Mesenchymal stem cell (in vitro differentiated cells and primary cell): ENCODE measurements at places on chromosomes 4 and X.

- no peak overlapping the region for H3K27ac ChIP-seq
- no peak for DNase-seq
- H3K4me1 ChIP-seq: no peaks in the 10 kb centered on the region
- no peaks in the 10 kb centered on the region for H3K36me3 ChIP-seq
- H3K27me3 ChIP-seq: no peaks in the 10 kb centered on the region
- no peak overlapping the region for H3K4me3 ChIP-seq
These were observed 333.8 kb upstream of the TENM3 start for GRCh38 chr4:181909368-181909767.

DNA sequence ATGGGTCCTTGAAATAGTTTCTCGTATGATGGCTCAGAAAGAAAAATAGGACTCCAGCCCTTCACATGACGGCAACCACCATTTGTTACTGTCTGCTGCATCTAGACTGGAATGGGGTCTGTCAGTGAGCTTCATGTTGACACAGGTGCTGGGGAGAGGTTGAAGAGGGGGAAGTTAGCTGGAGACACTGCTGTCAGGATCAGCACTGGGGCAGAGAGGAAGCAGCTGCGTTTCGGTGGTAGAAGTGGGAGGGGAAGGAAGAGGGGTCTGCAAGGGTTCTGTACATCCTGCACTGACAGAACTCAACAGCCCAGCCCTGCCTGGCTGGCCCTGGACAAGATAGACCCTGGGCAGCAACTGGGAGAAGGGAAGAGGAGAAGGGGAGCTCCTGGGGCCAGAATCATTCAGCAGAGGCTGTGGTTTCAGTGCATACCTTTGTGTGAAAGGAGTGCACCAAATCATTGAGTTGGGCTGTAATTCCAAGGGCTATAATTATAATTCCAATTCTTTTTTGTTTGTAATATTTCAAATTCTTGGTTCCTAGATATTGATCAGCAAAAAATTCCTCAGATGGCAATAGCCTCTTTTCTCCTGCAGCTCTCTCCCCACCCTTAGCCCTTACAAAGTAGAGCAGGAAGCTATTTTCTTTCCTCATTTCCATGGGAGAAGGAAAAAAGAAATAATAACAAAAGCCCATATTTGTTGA lies 119.4 kb upstream of the C1GALT1C1 start:
- no peak overlapping the region for H3K27ac ChIP-seq
- peaks cover 4% of the 10 kb centered on the region for H3K4me1 ChIP-seq
- H3K36me3 ChIP-seq: no peaks in the 10 kb centered on the region
- H3K27me3 ChIP-seq: no peaks in the 10 kb centered on the region

DNA sequence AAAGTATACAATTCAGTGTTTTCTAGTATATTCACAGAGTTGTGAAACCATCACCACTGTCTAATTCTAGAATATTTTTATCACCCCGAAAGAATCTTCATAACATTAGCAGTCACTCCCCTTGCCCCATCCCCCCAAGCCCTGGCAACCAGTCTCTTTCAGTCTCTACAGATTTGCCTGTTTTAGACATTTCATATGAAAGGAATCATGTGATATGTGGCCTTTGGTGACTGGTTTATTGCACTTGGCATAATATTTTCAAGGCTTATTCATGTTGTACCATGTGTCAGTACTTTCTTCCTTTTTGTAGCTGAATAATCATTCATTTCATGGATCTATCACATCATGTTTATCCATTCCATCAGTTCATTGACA lies 371.7 kb downstream of the AFF2 start:
- no peak overlapping the region for H3K27ac ChIP-seq
- DNase-seq: no peak
- no peaks in the 10 kb centered on the region for H3K4me1 ChIP-seq
- no peaks in the 10 kb centered on the region for H3K27me3 ChIP-seq
- H3K4me3 ChIP-seq: no peak overlapping the region

DNA sequence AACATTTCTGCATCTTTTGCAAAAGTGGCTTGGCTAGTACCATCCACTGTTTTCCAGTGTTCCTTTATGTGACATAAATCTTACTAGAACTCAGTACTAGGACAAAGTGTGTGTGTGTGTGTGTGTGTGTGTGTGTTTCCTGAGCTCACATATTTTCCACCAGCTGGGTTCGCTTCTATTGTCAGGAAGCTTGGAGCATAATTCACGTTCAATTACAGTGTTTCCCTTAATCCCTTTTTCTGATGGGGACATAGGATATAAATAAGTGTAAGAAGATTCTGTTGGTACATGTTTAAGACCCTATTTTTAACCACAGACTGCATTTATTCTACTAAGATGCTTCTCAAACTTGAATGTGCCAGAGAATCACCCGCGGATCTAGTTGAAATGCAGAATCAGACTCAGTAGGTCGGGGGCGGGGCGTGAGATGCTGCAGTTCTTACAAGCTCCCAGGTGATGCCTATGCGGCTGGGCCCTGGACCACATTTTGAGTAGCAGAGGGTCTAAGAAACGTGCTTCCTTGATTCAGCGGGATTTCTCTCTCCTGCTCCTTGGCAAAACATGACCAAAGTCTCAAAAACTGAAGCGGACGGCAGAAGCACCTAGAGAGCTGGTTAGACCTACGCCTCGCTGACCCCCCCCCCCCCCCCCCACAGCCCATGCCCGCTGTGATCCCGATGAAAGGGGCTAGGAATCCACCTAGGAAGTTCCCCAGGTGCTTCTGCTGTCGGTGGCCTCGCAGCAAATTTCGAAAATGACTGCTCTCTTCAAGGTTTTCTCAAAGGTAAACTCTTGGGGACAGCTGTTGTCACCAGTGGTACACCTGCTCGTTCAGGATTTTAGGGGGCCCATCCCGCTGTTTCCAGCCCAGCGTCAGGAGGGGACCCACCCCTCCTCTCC lies 797 bp downstream of the CD99L2 start:
- H3K36me3 ChIP-seq: no peaks in the 10 kb centered on the region
- peaks cover 2% of the 10 kb centered on the region for H3K4me1 ChIP-seq
- peak overlapping the region; percentile 80 for H3K4me3 ChIP-seq
- peak; percentile 45 for DNase-seq
- no peak overlapping the region for H3K27ac ChIP-seq

GRCh38 chr4:114192854-114193253 lies 213.4 kb upstream of the ARSJ start:
- no peaks in the 10 kb centered on the region for H3K36me3 ChIP-seq
- H3K27ac ChIP-seq: no peak overlapping the region
- no peak for DNase-seq
- H3K4me3 ChIP-seq: no peak overlapping the region
- no peaks in the 10 kb centered on the region for H3K4me1 ChIP-seq
- H3K27me3 ChIP-seq: no peaks in the 10 kb centered on the region

DNA sequence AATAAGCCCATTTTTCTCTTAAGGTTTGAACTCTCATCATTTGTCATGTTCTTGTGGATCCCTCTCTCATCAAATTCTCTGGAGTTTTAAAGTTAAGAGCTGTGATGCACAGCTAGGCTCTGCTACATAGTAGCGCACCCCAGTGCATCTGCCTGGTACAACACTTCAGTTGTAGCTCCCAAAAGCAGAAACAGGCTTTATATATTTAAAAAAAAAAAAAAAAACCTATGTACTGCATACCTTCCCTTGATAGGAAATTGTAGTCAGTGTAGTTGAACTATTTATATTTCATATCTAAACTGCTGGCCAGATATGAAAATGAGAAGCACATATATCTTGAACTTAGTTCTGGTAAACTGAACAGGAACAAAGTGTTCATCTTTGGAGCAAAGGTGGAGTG lies 131.4 kb downstream of the KLHL13 start:
- no peak for DNase-seq
- no peak overlapping the region for H3K27ac ChIP-seq
- H3K27me3 ChIP-seq: peaks cover 3% of the 10 kb centered on the region
- H3K36me3 ChIP-seq: no peaks in the 10 kb centered on the region

DNA sequence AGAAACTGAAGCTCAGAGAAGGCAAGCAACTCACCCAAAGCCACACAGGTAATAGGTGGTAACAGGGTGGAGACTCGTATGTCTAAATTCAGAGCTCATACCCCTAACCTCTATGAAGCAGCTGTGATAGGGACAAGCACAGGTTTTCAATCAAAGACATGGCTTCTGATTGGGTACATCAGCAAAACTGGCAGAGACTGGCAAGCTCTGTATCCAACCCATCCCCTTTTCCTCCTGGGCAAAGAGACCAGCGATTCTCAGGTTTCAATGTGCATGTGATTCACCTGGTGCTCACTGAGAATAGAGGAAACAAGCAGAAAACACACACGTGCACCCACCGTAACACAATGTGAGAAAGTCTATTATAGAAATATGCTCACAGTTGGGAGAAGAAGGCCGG lies 153.0 kb downstream of the SMIM20 start:
- peaks cover 4% of the 10 kb centered on the region for H3K4me1 ChIP-seq
- H3K36me3 ChIP-seq: no peaks in the 10 kb centered on the region
- H3K4me3 ChIP-seq: no peak overlapping the region
- no peak overlapping the region for H3K27ac ChIP-seq

GRCh38 chrX:141924293-141924692 lies 20.6 kb downstream of the MAGEC1 start:
- no peaks in the 10 kb centered on the region for H3K36me3 ChIP-seq
- no peak overlapping the region for H3K27ac ChIP-seq
- no peaks in the 10 kb centered on the region for H3K4me1 ChIP-seq
- no peak overlapping the region for H3K4me3 ChIP-seq

- peaks cover 3% of the 10 kb centered on the region for H3K27me3 ChIP-seq
- no peaks in the 10 kb centered on the region for H3K4me1 ChIP-seq
- no peak overlapping the region for H3K27ac ChIP-seq
- H3K36me3 ChIP-seq: no peaks in the 10 kb centered on the region
- DNase-seq: peak; percentile 36
- H3K4me3 ChIP-seq: no peak overlapping the region
These were observed 398.2 kb upstream of the DIPK2B start for GRCh38 chrX:45598861-45599260.

DNA sequence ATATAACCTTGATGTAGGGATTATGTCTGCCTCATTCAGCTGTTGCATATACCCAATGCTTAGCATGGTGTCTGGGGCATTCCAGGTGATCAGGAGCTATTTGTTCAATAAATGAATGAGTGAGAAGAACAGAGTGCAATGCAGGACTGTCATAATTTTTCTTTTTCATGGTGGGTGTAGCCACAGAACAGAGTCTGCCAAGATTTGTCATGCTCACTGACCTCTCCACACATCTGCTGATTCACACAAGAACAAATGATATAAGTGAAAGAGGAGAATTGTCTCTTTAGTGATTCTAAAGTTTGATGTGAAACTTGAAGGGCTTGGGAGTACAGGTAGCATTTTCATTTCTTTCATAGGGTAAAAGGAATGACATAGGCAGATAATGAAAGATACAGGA lies 64.4 kb upstream of the TEX13D start:
- H3K36me3 ChIP-seq: no peaks in the 10 kb centered on the region
- no peak for DNase-seq
- H3K4me3 ChIP-seq: no peak overlapping the region
- H3K4me1 ChIP-seq: no peaks in the 10 kb centered on the region
- no peaks in the 10 kb centered on the region for H3K27me3 ChIP-seq

DNA sequence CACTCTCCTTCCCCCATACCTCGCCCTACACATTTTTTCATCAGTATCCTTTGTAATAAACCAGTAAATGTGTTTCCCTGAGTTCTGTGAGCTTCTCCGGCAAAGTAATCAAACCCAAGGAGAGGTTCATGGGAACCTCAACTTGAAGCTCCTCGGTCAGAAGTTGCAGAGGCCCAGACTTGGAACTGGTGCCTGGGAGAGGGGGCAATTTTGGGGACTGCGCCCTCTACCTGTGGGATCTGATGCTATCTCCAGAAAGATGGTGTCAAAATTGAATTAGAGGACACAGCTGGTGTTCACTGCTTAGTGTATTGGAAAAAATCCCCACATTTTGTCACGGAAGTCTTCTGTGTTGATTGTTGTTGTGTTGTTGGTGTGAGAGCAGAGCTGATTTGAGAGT lies 70.6 kb downstream of the ATP11C start:
- H3K36me3 ChIP-seq: no peaks in the 10 kb centered on the region
- peaks cover 1% of the 10 kb centered on the region for H3K4me1 ChIP-seq
- DNase-seq: no peak
- no peaks in the 10 kb centered on the region for H3K27me3 ChIP-seq
- no peak overlapping the region for H3K27ac ChIP-seq
- no peak overlapping the region for H3K4me3 ChIP-seq

DNA sequence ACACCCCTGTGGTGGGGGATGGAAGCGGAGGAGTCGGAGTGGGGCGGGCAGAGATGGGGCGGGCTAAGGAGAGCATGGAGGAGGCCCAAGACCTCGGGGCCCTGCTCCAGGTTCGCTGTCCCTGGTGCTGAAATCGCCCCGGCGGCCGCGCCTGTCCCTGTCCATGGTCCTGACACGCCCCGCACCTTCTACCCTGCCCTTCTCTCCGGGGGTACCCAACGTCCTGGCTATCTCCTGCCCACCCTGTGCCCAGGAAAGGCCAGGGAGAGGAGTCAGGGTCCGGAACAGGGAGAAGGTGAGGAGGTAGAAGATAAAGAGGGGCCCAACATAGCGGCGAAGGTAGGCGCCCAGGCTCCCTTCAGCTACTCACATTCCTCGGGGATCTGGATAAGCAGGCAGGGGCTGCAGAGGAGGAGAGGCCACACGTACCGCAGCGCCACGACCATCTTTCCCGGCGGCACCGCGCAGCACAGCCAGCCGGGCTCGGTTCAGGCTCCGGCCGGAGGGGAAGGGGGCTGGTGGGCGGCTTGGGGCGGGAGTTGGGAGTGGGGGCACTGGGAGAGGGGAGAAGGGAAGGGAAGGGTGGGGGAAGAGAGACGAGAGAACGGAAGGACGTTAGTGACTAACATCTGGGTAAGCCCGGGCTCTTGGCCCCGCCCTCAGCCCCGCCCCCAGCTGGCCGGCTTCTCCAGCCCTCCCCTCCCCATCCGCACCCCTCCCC lies 10.4 kb downstream of the L1CAM start:
- peak; percentile 39 for DNase-seq
- H3K4me3 ChIP-seq: no peak overlapping the region
- H3K36me3 ChIP-seq: no peaks in the 10 kb centered on the region
- H3K4me1 ChIP-seq: peaks cover 35% of the 10 kb centered on the region
- H3K27ac ChIP-seq: no peak overlapping the region
- H3K27me3 ChIP-seq: no peaks in the 10 kb centered on the region

GRCh38 chrX:29143756-29144155 lies 556.5 kb downstream of the IL1RAPL1 start:
- no peaks in the 10 kb centered on the region for H3K36me3 ChIP-seq
- H3K27ac ChIP-seq: no peak overlapping the region
- no peaks in the 10 kb centered on the region for H3K4me1 ChIP-seq

GRCh38 chrX:50622751-50623150 lies 152.1 kb upstream of the DGKK start:
- H3K27me3 ChIP-seq: no peaks in the 10 kb centered on the region
- no peaks in the 10 kb centered on the region for H3K4me1 ChIP-seq
- no peak overlapping the region for H3K27ac ChIP-seq
- no peak overlapping the region for H3K4me3 ChIP-seq
- no peak for DNase-seq
- H3K36me3 ChIP-seq: no peaks in the 10 kb centered on the region

DNA sequence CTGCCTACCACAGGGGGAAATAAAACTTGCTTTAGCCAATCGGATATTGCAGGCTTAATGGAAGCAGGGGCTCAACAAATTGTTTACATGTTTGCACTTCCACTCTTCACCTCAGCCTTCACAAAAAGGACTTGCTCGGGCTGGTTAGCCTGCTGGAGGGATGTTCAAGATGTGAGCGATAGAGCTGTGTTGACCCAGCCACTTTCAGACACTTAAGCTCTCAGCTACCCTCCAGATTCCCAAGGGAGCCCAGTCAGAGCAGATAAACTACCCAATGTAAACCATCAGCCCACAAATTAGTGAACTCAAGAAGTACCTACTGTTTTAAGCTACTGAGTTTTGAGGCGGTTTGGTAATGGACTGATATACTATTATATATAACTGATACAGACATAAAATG lies 508.4 kb upstream of the FTHL17 start:
- H3K27me3 ChIP-seq: no peaks in the 10 kb centered on the region
- no peaks in the 10 kb centered on the region for H3K4me1 ChIP-seq
- H3K27ac ChIP-seq: peak overlapping the region; percentile 70
- peak; percentile 66 for DNase-seq

GRCh38 chr4:185589067-185589836 lies 53.9 kb upstream of the PDLIM3 start:
- H3K4me3 ChIP-seq: no peak overlapping the region
- H3K4me1 ChIP-seq: peaks cover 7% of the 10 kb centered on the region
- no peaks in the 10 kb centered on the region for H3K27me3 ChIP-seq
- H3K36me3 ChIP-seq: no peaks in the 10 kb centered on the region
